Hematopoietic multipotent progenitor cell treated with erythropoietin and hydrocortisone succinate and interleukin-3 and kit ligand, for 6 days (in vitro differentiated cells): ENCODE measurements at places on chromosomes 16 and 17.

DNA sequence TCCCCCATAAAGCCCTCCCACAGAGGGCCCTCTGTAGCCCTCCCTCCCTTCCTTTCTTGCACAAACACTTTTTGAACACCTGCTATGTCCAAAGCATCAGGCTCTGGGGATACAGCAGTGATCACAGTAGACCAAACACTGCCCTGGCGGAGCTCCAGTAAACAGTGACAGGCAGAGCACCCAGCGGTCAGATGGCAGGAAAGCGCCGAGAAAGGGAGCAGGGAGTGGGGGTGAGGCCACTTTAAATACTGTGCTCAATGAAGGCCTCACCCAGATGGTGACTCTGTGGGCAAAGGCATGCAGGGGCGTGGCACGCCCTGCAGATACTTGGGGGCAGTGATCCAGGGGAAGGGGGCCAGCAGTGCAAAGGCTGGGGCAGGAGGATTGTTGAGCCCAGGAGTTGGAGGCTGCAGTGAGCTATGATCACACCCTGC, 7.6 kb downstream of the PRR29 start:
- peak; percentile 95 for DNase-seq

GRCh38 chr16:11586378-11586855, 302 bp downstream of the LITAF start:
- no peak for DNase-seq

- no peak for DNase-seq
Observed at GRCh38 chr17:33369876-33370275, 76.8 kb upstream of the ASIC2 start.

GRCh38 chr16:87056083-87056482, 261.1 kb downstream of the C16orf95 start:
- DNase-seq: no peak

DNA sequence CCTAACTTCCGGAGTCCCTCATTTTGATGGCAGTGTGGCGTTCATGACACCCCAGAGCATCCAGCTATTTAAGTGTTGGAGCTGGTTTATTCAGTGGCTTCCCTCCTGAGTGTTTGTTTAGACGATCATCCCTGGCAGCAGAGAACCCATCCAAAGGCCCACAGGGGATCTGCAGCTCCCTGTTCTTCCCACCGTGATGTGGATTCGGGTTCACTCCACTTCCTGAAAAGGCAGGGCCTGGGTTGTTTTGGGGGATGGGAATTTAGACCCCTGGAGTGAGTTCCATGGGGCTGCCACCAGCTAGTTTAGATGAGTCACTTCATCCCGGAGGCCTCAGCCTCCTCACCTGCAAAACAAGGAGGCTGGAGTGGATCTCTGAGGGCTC, 2.3 kb downstream of the KSR1 start:
- DNase-seq: no peak

DNA sequence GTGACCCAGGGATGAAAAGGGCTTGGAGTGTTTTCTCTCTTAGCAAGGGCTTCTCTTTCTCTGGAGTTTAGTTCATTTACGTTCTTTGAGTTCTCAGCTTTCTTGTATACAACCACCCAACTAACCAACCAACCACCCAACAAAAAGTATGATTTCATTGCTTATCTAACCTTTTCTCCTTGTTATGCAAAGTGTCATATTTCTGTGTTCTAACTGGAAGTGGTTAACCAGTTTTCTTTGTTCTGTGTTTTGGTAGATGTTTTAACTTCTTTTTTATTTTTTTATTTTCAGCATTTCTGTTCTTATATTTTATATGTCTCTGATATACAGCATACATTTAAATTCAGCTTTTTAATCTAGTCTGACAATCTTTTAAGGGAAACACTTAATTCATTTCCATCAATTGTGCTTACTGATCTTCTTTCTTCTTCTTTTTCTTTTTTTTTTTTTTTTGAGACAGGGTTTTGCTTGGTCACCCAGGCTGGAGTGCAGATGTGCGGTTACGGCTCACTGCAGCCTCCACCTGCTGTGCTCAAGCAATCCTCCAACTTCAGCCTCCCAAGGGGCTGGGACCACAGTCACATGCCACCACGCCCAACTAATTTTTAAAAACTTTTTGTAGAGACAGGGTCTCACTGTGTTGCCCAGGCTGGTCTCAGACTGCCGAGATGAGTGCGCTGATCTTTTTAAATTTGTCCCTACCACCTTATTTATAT, 29.6 kb downstream of the NLK start:
- DNase-seq: no peak

GRCh38 chr16:75660726-75661302, 13.2 kb downstream of the TERF2IP start:
- no peak for DNase-seq

DNA sequence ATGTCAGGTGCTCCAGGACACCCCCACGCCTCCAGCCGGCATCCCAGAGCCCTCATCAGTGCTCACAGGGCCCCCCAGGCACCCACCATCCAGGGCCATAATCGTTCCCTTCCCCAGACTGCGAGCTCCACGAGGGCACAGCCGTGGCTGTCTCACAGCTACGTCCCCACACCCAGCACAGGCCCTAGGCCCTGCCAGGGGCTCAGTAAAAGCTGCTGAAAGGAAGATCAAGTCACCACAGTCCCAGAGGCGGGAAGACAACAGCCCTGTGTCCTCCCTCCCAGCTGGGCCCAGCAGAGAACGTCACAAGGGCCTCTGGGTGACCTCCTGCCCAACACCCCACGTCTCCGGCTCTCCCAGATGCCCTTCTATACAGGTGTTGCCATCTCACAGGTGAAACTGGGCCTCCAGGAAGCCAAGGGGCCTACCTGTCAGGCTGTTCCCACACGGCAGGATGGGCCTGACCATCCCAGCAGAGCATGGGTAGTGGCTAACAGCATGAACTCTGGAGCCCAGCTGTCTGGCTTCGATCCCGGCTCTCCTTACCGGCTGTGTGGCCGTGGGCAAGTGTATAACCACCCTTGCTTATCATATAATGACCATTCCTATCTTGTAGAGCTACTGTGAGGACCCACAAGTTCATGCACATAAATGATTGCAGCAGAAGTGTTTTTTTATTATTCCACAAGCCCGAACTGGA, 17.9 kb downstream of the ARL2BP start:
- peak; percentile 69 for DNase-seq

DNA sequence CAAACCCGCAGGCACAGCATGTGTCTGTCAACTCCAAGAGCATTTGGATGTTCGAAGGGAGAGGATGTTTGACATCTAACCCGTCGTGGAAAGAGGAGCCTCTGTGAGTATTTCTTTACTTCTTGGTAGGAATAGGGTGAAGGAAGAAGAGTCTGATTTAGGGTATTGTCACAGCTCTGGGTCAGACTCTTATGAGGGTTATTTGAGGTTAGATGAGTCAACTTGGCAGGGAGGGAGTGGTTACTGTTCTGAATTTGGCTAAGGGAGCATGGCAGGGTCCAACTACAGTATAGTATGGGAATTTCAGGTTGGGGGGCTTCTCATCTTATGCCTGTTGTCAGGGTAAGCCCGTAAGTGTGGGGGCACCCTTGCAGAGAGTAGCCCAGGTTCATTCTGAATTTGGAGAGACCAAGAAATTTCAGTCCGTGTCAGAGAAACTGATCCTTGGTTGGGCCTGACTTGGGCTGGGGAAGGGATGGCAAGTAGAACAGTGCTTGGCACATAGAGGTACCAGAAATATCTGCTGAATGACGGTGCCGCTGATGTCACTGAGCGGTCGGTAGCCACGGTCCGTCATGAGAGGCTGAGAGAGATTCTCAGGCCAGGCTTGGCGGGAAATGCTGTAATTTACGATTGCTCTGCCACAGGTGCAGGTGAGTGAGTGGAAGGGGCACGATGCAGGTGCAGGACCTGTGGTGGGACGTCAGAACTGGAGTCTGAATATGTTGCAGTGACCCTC, 43.2 kb downstream of the MYH3 start:
- no peak for DNase-seq

DNA sequence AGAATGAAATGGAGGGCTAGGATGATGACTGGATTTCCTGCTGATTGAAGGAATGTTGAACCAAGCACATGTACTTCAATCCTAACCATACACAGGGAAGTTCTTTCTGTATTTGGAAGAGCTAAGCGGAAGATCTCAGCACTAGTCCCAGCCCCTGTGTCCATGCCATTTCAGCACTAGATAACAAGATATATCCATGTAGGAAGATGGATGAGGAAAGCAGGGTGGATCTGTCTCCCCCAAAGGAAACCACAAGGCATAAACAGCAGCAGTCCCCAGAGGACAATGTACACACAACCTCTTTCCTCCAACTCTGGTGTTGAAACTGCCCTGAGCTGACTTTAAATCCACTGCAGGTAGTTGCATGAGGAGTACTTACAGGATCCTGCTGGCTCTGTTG, 75.1 kb downstream of the GRIN2A start:
- no peak for DNase-seq

GRCh38 chr17:34130544-34130943, 124.5 kb upstream of the CCL2 start:
- no peak for DNase-seq

- no peak for DNase-seq
Observed at GRCh38 chr17:69539781-69540319, 125.4 kb downstream of the MAP2K6 start.

GRCh38 chr17:48187872-48188608, 80.5 kb downstream of the SNX11 start:
- no peak for DNase-seq

- DNase-seq: no peak
Observed at GRCh38 chr16:85251225-85251760, 139.0 kb upstream of the CIBAR2 start.

- no peak for DNase-seq
Observed at GRCh38 chr16:27841911-27842310, 221.6 kb downstream of the GSG1L start.

- peak; percentile 87 for DNase-seq
Observed at GRCh38 chr17:77465358-77466041, 324.7 kb downstream of the SEC14L1 start.

- DNase-seq: no peak
Observed at GRCh38 chr16:12881740-12882139, 19.7 kb upstream of the SHISA9 start.

DNA sequence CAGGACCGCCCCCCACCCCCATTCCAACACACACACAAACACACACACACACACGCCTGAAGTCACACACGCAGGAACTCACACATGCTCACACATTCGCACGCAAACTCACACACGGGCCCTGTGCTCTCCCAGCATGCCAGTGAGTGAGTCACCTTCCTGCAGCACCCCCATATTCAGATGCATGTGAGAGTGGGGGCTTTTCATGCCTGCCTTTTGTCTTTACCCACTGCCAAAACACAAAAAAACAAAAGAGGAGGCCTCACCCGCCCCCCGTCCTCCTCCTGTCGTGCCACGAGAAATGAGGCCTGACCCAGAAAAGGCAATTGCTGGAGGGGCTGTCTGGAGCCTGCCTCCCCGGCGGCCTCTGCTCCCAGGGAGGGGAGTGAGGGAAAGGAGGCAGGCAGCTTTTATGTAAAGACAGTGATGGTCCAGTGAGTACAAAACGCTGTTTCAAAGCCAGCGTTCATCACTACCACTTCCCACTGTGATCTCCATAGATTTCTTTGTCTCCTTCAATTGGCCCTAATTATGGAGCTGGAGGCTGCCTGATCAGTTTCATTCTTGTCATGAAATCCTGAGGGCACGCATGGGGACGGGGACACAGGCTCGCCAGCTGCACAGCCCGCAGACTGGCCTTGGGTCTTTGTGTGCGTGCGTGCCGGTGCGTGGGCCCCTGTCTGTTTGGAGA, 29.5 kb upstream of the GSE1 start:
- no peak for DNase-seq

DNA sequence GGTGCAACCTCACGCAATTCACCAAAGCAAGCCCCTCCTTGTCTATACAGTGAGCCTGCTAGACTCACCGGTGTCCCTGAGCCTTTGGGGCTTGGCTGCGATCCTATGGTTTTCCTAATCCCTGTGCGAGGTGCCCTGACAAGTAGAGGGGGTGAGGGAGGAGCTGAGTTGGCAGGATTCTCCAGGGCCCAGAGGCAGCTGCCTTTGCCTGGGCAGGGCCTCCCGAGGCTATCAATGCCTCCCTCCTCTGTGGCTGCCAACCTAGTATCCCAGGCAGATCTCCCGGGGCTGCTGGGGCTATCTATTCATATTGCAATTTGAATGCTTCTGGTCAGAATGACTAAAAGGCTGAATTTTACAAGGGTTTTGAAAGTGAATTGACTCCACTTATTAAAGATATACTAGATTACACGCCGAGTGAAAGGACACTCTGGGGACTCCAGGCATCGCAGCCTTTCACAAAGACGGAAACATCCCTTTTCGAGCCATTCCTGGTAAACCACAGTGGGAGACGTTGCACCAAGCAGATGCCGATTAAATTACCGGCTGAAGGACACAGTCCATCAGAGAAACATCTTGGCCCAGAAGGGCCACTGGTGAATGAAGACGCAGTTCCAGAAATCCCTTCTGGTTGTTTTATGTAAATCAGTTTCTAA, 11.3 kb upstream of the PITPNM3 start:
- DNase-seq: no peak

DNA sequence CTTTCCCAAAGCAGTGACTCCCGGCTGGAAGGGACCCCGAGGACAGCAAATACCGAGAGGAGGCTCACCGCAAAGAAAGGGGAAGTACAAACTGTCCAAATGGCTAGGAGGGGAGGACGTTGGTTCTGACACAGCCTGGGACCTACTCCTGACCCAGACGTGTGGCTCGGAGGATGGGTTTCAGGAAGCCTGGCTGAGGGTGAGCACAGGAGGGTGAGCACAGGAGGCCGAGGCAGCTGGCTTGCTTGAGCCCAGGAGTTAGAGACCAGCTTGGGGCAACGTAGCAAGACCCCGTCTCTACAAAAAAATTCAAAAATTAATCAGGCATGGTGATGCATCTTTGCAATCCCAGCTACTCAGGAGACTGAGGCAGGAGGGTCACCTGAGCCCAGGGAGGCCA, 83.2 kb downstream of the C16orf78 start:
- no peak for DNase-seq

DNA sequence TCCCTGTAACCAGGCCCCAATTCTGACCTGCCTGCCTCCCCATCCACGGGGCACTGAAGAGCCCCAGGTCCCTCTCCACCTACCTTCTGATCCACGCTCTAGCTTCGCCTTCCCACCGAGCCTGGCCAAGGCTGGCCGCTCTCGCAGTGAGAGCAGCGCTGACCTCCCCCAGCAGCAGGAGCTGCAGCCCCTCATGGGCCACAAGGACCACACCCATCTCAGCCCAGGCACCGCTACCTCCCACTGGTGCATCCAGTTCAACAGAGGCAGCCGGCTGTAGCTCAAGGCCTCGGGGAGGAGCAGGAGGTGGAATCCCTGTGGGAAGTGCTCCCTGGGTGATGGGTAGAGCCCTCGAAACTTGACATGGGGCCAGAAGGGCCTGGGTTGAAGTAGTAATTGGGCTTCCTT, 8.4 kb upstream of the PLEKHG4 start:
- no peak for DNase-seq

- peak; percentile 26 for DNase-seq
Observed at GRCh38 chr17:39981207-39981741, 667 bp downstream of the PSMD3 start.
